ENCODE measurements at places on chromosomes 7 and 10. TPM values are rescaled to one million over a fixed set of nuclear protein-coding genes. Genes with fewer than 3 reads are reported as not detected.
A peak's percentile ranks its signal among the peaks of the same experiment; 100 is the strongest.

DNA sequence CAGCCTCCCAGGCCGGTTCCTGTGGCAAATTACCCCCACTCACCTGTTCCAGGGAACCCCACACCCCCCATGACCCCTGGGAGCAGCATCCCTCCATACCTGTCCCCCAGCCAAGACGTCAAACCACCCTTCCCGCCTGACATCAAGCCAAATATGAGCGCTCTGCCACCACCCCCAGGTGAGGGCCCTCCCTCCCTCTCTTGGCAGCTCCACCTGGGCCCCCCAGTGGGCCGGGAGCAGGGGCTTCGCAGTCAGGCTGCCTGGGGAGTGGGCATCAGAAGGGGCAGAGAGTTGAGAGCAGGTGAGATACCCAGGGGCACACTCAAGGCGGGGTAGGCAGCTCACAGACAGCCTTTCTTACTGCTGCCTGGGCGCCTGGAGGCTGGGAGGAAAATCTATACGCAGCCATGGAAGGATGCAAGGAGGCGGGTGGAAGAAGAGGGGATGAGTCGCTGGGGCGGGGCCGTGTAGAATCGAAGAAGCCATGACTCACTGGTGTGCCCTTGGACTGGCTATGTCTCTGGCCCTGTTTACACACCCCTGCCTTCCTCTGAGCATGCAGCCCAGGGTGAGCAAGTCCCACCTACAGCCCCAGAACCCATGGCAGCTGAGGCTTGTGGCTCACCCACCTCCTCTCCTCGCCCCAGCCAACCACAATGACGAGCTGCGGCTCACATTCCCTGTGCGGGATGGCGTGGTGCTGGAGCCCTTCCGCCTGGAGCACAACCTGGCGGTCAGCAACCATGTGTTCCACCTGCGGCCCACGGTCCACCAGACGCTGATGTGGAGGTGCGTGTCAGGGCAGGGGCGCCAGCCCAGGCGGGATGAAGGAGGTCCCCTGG is 48.6 kb upstream of the PPIF start:
- H3K4me3 ChIP-seq: no peak overlapping the region
- peaks cover 42% of the 10 kb centered on the region for H3K4me1 ChIP-seq
- no peaks in the 10 kb centered on the region for H3K27me3 ChIP-seq
- H3K27ac ChIP-seq: peak overlapping the region; percentile 48
- peaks cover 99% of the 10 kb centered on the region for H3K36me3 ChIP-seq
- no peak for DNase-seq

DNA sequence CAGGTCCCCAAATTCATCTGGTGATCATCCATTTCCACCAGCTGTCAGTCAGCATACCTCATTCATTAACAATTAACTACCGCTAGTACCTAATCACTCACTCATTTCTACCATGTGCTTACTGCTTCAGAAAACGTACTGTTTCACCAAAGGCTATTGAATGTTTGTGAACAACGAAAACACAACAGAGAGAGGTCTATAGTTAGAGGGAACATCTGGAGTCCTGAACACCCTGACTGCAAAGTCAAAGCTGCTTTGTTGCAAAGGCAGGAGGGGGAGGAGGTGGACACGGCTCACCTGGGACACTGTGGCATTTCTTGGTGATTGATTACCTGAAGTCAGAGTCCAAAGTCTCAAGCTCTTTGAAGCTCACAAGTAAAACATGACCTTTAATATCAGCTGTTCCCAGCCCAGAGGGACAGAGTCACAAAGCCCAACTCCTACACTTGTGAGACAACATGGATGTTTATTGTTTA is 342.3 kb upstream of the ADARB2 start:
- DNase-seq: no peak
- H3K4me3 ChIP-seq: no peak overlapping the region
- no peaks in the 10 kb centered on the region for H3K4me1 ChIP-seq
- no peaks in the 10 kb centered on the region for H3K36me3 ChIP-seq
- H3K27ac ChIP-seq: no peak overlapping the region

DNA sequence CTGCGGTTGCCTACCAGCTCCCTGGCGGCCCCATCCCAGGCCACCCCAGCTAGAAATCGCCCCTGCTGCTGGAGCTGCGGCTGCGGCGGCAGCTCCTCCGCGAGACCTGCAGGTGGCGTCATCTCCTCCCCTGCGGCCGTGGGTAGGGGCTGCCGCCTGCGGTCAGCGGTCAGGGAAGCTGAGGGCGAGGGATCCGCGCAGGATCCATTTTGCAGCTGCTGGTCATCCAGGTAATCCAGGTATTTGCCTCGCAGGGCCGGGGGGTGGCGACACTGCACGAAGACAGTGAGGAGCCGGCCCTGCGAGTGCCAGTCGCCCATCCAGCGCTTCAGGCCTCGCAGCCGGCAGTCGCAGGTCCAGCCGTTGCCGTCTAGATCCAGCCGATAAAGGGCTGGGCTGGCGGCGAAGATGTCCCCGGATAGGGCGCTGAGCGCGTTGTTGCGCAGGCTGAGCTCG is 1.5 kb downstream of the TRIL start:
- H3K4me1 ChIP-seq: peaks cover 61% of the 10 kb centered on the region
- H3K27me3 ChIP-seq: no peaks in the 10 kb centered on the region
- peak overlapping the region; percentile 78 for H3K27ac ChIP-seq
- peak; percentile 66 for DNase-seq
- peak overlapping the region; percentile 72 for H3K4me3 ChIP-seq

GRCh38 chr7:47145186-47145725 is 436.7 kb downstream of the TNS3 start:
- no peaks in the 10 kb centered on the region for H3K36me3 ChIP-seq
- no peaks in the 10 kb centered on the region for H3K27me3 ChIP-seq
- peaks cover 30% of the 10 kb centered on the region for H3K4me1 ChIP-seq
- DNase-seq: no peak

DNA sequence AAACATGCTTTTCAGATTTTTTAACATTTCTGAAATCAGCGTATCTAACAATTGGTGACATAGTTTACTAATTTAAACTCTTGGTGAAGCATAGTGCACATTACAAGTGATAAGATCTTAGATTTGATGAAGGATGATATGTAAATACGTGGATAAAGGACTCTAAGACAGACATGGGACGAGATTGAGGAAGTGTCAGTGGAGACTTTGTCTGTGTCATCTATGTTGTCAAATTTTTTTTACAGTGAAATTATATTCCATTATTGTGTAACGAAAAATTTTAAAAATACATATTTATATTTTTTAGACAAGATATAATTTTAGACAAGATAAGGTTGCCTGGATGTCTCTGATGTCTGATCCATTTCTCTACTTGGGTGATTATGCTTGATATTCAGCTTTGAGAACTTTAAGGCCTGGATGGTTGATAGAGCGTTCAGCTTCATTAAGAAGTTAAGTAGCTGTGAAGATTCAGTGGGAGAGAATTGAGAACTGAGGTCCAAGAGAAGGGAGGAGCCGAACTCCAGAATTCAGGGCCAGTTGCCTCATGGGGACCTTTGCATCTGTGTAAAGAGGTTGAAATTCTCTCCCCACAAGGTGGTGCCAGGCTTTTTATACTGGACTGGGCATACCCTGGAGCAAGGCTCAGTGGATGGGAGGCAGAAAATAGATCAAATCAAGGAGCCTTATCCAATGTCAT is 62.7 kb downstream of the KAT6B start:
- no peak overlapping the region for H3K4me3 ChIP-seq
- H3K36me3 ChIP-seq: no peaks in the 10 kb centered on the region
- H3K27me3 ChIP-seq: no peaks in the 10 kb centered on the region
- no peak overlapping the region for H3K27ac ChIP-seq
- peaks cover 73% of the 10 kb centered on the region for H3K4me1 ChIP-seq

DNA sequence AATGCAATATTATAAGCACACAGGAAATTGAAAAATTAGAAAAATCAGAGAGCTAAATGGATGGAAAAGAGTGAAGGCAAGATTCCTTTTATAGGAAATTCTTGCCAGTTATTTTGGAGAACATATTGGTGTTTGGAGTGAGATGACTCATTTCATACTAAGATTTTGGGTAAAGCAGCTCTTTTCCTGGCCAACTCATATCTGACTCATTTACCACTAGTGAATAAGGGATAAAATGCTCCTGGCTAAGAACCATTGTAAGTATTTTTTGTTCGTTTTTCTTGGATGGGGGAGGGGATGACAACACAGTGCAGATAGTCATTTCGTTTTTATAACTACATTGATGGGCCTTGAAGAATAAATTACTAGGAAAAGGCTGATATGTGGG is 139.3 kb downstream of the TWIST1 start:
- no peak overlapping the region for H3K27ac ChIP-seq
- H3K4me3 ChIP-seq: no peak overlapping the region
- H3K36me3 ChIP-seq: no peaks in the 10 kb centered on the region
- peaks cover 9% of the 10 kb centered on the region for H3K4me1 ChIP-seq
- no peaks in the 10 kb centered on the region for H3K27me3 ChIP-seq

GRCh38 chr10:114603303-114603702 is 54.8 kb downstream of the ABLIM1 start:
- H3K27me3 ChIP-seq: no peaks in the 10 kb centered on the region
- no peak for DNase-seq
- H3K4me3 ChIP-seq: peak overlapping the region; percentile 14
- peak overlapping the region; percentile 78 for H3K27ac ChIP-seq

GRCh38 chr7:20064974-20065862 is 152.0 kb downstream of the MACC1 start:
- peaks cover 3% of the 10 kb centered on the region for H3K4me1 ChIP-seq
- H3K36me3 ChIP-seq: no peaks in the 10 kb centered on the region
- no peak overlapping the region for H3K27ac ChIP-seq
- H3K4me3 ChIP-seq: no peak overlapping the region
- DNase-seq: no peak
- no peaks in the 10 kb centered on the region for H3K27me3 ChIP-seq

GRCh38 chr7:133830081-133830480 is 297.1 kb upstream of the LRGUK start:
- no peak overlapping the region for H3K27ac ChIP-seq
- H3K27me3 ChIP-seq: no peaks in the 10 kb centered on the region
- no peak overlapping the region for H3K4me3 ChIP-seq

Gene DPCD
- total RNA-seq: 24.0 TPM

Gene UPK3B
- total RNA-seq: 0.49 TPM

Measured in left ventricle myocardium inferior (tissue), 1 donor.